ENCODE measurements at places on chromosomes 4 and X.

- DNase-seq = no peak
Observed at GRCh38 chr4:14236359-14236758, 608.8 kb upstream of the BOD1L1 start.

DNA sequence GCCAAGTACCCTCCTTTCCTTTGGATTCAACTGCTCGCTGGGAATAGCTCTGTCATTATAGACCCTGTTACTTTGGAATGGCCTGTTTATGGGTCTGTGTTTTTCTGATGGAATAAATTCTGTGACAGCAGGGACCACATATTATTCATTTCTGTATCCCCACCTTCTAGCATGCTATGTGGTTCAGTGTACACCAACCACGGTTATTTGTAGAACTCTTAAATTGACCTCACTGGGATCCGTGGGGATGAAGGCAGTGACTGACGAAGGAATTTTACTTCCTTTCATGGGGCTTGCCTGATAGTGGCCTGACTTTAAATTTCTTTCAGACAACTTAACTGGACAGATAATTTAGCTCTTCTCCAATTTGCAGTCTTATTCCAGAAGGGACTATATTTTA lies 343.2 kb downstream of the SPRY1 start:
- no peak for DNase-seq

DNA sequence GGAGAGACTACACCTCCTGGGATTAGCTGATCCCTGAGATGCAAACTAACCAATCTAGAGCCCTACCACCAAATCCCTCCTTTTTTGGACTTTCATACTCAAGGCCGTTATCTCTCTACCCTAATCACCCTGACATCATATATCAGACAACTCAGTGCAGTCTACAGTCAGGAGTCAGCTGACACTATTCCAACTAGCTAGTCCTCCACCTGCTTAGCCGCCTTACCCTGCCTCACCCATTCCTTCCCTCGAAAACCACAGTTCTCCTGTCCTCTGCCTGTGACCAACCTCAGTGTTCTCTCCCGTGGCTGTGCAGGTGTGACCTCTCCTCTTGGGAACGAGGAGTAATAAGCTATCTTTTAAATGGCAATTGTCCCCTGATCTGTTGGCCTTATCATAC lies 1.8 kb upstream of the PPEF2 start:
- no peak for DNase-seq

- DNase-seq = no peak
Observed at GRCh38 chr4:149466446-149466845, 349.2 kb downstream of the IQCM start.

DNA sequence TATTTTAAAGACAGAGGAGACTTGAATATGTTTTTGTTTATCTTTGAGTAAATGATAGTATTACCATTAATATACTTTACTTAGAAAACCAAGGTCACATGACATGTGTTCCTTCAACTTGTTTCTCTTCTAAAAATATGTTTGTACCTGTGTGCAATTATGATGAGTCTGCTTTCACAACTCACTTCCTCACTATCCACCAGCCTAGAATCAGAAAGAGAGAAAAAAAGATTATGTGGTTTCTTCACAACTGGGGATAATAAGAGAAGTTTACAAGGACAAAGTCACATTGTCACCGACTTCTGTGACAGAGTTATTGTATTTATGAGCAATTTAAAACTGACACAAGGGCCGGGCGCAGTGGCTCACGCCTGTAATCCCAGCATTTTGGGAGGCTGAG lies 1112.1 kb downstream of the RPA4 start:
- DNase-seq = no peak

GRCh38 chr4:47342796-47343195 lies 120.7 kb downstream of the COMMD8 start:
- no peak for DNase-seq

DNA sequence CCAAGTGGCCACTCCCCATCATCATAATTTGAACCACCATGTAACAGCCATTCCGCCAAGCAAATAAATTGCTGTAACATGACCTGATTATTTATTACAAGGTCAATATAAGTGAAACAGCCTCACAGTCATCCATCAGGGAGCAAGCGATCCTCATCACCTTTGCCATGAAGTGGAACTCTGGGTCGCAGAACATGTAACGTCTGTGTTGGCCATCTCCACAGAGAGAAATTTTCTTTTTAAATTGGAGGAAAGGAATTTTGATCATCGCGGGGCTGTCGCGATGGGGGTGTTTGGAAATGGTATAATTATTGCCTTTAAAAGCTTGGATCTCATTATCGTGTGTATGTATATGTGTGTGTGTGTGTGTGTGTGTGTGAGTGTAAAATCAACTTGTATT lies 90.2 kb downstream of the SHOX start:
- DNase-seq = no peak

DNA sequence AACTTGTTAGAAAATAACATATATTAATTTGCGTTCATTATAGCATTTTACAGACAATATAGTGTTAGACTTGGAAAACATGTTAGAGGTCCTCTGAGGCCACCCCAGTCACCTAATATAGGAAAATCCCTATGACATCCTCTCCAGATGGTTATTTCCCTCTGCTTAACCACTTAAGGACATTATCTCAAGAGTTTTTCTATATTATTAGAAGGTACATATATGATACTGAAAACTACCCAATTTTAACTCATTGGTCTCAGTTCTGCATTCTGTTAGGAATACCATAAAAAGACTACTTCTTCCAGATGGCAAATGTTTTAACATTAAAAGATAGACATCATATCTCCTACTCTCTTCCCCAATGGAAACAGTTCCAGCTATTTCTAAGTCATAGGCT lies 21.4 kb downstream of the PTPN13 start:
- DNase-seq = no peak

- no peak for DNase-seq
Observed at GRCh38 chr4:2768124-2768523, 12.0 kb upstream of the TNIP2 start.

DNA sequence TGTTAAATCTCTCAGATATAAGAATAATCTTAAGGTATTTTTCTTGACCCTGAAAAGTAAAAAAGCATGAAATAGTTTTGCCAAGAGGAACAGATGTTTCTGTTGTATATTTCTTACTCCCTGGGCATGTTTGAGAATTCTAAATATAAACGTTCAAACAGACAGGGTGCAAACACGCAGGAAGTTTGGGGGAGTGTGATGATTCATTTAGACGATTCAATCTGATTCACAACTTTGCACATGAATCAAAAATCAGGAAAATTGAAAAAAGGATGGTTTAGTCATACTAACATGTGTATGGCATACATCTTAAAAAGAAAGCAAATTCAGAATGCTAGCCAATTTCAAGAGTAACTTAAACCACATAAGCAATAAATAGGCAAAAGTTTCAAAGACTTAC lies 340.3 kb upstream of the GRID2 start:
- peak; percentile 48 for DNase-seq
